Spinal cord (tissue), 10 donors: ENCODE measurements at places on chromosomes 5 and 9. TPM values are rescaled to one million over a fixed set of nuclear protein-coding genes. Genes with fewer than 3 reads are reported as not detected.
A peak's percentile ranks its signal among the peaks of the same experiment; 100 is the strongest.

- DNase-seq = no peak
These were observed 93.5 kb downstream of the GLDC start for GRCh38 chr9:6552033-6552432.

DNA sequence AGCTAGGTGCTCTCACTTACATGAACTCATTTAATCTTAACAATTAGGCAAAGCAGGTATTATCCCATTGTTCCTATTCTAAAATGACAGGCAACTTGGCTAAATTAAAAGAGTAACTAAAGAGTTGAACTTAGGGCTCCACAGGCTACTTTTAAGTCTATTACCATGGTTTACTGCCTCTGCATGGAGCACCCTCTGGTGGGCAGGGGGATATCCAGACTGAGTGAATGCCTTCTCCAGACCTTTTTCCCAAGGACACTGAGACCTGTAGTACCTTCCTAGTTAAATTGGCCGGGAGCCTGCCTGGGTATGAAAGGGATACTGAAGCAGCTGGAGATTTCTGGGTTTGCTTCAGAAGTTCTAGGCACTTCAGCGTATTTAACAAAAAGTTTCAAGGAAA, 238.1 kb downstream of the ELAVL2 start:
- no peak for DNase-seq

DNA sequence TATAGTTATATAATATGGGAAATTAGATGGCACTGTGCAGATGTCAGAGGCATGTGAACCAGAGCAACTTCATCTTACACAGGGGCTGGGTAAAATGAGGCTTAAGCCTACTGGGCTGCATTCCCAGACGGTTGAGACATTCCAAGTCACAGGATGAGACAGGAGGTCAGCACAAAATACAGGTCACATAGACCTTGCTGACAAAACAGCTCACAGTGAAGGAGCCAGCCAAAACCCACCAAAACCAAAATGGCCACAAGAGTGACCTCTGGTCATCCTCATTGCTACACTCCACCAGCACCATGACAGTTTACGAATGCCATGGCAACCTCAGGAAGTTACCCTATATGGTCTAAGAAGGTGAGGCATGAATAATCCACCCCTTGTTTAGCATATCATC, 479.4 kb downstream of the TLR4 start:
- no peak for DNase-seq

DNA sequence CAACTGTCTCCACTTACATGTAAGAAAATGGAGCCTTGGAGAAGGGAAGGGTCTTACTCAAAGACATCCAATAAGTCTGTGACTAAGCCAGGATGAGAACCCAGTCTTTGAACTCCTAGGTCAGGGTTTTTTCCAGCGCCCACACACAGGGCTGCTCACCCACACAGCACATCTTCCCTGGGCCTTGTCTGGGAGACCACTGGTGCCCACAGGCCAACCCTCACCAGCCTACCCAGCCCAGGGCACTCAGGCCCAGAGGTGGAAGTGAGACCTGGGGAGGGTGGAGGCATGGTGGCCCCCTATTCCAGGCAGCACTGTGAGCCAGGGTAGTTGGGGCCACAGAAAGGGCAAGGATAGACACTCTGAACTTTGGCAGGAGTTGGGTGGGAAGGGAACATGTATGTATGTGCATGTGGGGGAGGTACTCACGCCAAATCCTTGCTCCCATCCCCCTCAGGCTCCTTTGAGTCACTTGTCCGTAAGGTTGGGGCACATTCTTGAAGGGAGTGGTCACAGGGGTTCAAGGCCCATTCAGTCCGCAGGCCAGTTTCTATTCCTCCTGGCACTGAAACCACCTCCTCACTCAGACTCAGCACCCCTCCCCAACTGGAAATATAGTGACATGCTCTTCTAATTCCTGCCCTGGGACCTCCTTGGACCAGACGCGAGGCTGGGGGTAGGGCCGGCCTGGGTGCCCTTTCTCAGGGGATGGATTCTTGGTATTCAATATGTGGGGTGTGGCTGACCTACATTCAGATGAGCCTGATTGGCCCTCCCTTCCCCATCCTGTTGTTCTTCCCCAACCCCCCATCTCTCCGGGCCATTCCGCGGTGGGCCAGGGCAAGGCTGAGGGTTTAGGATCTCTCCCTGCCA, 2.9 kb upstream of the SLC4A9 start:
- peak; percentile 13 for DNase-seq

DNA sequence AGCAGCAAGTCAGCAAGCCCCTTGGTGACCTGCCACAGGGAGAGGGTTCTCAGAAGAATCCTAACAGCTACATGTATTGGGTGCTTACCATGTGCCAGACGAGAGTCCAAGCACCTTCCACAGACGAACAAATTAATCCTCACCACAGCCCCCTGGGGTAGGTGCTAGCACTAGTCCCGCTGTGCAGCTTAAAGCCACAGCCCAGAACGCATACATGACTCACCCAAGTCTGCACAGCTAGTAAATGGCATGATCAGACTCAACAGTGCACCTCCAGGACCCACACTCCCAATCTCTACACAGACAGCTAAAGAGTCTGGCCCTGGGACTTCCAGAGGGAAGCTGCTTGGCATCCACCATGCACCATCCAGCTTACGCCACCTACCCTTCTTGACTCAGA, 111.5 kb downstream of the PAX5 start:
- no peak for DNase-seq

DNA sequence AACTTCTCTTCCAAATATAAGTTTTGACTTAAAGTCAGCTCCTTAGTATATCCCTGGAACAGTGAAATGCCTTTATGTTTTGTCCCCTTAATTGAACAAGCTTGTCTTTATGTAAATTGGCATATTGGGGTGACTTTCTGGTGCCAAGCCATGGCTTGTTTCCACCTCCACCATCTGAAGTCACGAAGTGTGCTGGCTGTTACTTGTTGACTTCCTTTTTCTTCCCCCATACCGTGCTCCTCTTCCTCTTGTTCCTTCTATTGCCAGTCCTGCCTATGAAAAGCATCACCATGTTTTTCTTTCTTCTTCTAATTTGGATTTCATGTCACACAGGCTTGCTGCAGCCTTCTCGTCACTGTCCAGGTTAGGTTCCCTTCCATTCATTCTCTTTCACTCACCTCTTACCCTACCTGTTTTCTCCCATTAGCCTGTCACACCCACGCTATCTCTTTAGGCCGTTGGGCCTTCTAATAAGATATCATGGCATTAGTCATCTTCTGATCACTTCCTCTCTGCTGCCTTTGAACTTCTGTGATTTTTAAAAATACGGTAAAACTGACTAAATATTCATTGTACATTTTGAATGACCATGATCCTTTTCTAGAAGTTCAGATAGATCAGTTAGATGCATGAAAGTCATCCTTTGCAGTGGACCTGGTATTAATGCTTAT, 48.1 kb downstream of the IQGAP2 start:
- peak; percentile 51 for DNase-seq

- DNase-seq = no peak
These were observed 1045.3 kb downstream of the TLE1 start for GRCh38 chr9:80644044-80644443.

GRCh38 chr9:126380447-126380846, 53.8 kb downstream of the MVB12B start:
- no peak for DNase-seq

GRCh38 chr5:180373870-180374269, 20.7 kb upstream of the GFPT2 start:
- no peak for DNase-seq

AIF1L gene
- 70.0 TPM for polyA plus RNA-seq

MSX2 gene
- 5.5 TPM for polyA plus RNA-seq

TAF11L10 gene
- not detected for polyA plus RNA-seq

SKP2 gene
- polyA plus RNA-seq = 19.7 TPM
